Caco-2 (cell line): ENCODE measurements at places on chromosomes 2 and 18.

- H3K27ac ChIP-seq, result no peak overlapping the region
- 0 out of 2 replicates have a peak, but pooled peaks cover 1% of the 10 kb centered on the region for H3K36me3 ChIP-seq
- H3K4me3 ChIP-seq, result no peak overlapping the region
- no peaks in the 10 kb centered on the region for H3K27me3 ChIP-seq
- H3K4me1 ChIP-seq, result peaks cover 5% of the 10 kb centered on the region; the same call in 1 of the 2 replicates
These were observed 15.7 kb downstream of the ZFP36L2 start for GRCh38 chr2:43210467-43211303.

GRCh38 chr2:134127496-134127895 lies 126.4 kb upstream of the MGAT5 start:
- no peak for DNase-seq
- no peak overlapping the region for H3K4me3 ChIP-seq
- no peak overlapping the region for H3K27ac ChIP-seq
- H3K36me3 ChIP-seq, result no peaks in the 10 kb centered on the region; the same call in 1 of the 2 replicates
- H3K4me1 ChIP-seq, result peaks cover 22% of the 10 kb centered on the region
- no peaks in the 10 kb centered on the region for H3K27me3 ChIP-seq

GRCh38 chr2:170313347-170313991 lies 135.5 kb downstream of the MYO3B start:
- no peaks in the 10 kb centered on the region for H3K36me3 ChIP-seq
- no peaks in the 10 kb centered on the region for H3K27me3 ChIP-seq
- H3K4me3 ChIP-seq, result no peak overlapping the region
- no peak overlapping the region for H3K27ac ChIP-seq

DNA sequence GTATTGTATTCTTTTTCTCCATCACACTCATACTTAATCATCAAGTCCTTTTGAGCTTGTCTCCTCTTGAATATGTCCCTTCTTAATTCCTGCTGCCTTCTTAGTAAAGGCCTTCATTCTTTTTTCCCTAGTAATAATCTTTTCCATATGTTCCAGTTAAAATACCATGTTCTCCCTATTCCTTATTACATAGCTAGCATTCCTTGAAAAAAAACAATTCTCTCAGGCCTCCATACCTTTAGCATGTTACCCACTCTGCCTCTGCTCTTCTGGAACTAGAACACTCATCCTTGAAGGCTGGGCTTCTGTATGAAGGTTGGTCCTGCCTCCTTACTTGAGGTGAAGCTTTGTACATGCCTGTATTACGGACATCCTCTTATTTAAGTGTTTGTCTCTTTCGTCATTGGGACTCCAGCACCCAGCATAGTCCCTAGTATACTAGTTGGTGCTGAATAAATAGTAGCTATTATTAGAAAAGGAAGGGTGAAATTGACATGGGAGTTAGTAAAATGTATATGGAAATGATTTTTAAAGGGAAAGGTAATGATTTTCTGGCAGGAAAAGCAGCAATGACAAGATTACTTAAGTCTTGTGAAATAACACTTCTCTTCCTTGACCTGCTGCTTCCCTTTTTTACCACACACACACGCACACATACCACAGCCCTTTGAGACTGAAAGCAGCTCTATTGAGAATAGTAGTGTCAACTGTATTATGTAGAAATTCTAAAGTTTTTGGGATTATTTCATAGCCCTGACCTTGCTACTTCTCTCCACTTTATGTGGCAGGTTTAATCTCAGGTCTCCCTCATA lies 45.6 kb downstream of the REL start:
- H3K4me3 ChIP-seq, result no peak overlapping the region
- H3K27me3 ChIP-seq, result no peaks in the 10 kb centered on the region
- H3K36me3 ChIP-seq, result peaks cover 1% of the 10 kb centered on the region; the same call in 1 of the 2 replicates

DNA sequence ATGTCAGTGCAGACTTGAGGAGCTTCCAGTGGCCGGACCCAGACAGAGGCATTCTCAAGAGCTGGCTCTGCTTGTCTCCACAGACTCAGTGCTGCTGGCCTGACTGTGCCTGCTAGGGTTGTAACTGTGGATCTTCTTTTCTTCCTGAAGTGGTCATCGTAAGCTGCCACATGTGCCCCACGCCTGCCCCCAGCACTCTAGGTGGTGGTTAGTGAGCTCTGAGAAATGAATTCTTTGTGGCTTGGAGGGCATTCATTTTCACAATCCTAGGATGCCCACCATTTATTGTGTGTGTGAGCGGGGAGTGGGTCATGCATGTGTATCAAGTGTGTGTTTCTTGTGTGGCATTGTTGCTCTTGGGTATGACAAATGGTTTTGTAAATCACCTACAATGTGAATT lies 23.1 kb downstream of the RAB12 start:
- H3K27ac ChIP-seq, result no peak overlapping the region
- H3K36me3 ChIP-seq, result peaks cover 3% of the 10 kb centered on the region; the same call in 1 of the 2 replicates
- no peak overlapping the region for H3K4me3 ChIP-seq
- no peaks in the 10 kb centered on the region for H3K27me3 ChIP-seq

GRCh38 chr2:170887896-170888295 lies 41.2 kb upstream of the GORASP2 start:
- H3K27ac ChIP-seq, result no peak overlapping the region
- no peak overlapping the region for H3K4me3 ChIP-seq
- no peaks in the 10 kb centered on the region for H3K36me3 ChIP-seq
- DNase-seq, result no peak
- no peaks in the 10 kb centered on the region for H3K4me1 ChIP-seq

- H3K4me3 ChIP-seq, result no peak overlapping the region
- no peaks in the 10 kb centered on the region for H3K27me3 ChIP-seq
- H3K27ac ChIP-seq, result no peak overlapping the region
These were observed 422.5 kb upstream of the PIK3C3 start for GRCh38 chr18:41532344-41533086.

- H3K4me3 ChIP-seq, result no peak overlapping the region
- no peaks in the 10 kb centered on the region for H3K4me1 ChIP-seq
- H3K36me3 ChIP-seq, result no peaks in the 10 kb centered on the region
- H3K27me3 ChIP-seq, result no peaks in the 10 kb centered on the region
These were observed 372.0 kb downstream of the KCNJ3 start for GRCh38 chr2:155070489-155070888.

DNA sequence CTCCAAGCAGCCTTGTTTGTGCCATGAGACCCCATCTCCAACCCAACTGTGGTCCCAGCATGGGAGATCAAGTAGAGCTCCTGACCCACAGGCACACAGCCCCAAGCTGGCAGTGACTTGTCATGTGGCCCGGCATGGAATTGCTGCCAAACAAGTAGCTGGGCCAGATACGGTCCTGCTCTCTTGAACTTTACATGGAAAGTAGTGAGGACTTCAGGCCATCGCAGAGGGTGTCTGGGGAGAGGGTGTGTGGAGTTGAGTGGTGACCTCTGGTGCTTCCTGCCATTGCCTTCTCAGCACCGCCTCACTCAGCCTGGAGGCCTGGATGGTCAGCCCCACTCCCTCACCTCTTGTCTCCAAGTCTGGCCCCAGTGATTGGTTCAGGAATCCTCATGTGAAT lies 10.9 kb upstream of the SLC4A3 start:
- no peaks in the 10 kb centered on the region; the same call in 1 of the 2 replicates for H3K36me3 ChIP-seq
- no peaks in the 10 kb centered on the region for H3K27me3 ChIP-seq
- no peak overlapping the region for H3K4me3 ChIP-seq
- DNase-seq, result no peak
- H3K27ac ChIP-seq, result no peak overlapping the region
- no peaks in the 10 kb centered on the region for H3K4me1 ChIP-seq

DNA sequence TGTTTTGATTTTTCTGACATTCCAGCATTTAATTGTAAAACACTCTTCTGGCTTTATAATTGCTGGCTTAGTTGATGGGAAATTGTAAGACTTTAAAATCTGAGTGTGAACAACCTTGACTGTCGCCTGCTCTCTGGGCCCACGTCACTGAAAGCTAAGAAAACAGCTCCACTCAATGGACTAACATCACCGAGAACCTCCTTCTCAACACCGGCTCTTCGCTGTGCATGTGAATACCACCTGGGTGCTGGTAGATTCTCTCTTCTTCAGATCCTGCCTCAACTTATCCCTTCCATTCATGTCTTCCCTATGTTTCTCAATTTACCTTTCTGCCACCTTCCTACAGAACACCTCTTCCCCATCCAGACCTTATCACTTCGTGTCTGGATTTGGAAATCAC lies 523.1 kb upstream of the ID2 start:
- no peak for DNase-seq
- no peaks in the 10 kb centered on the region; the same call in 1 of the 2 replicates for H3K27me3 ChIP-seq
- no peaks in the 10 kb centered on the region for H3K36me3 ChIP-seq
- H3K4me1 ChIP-seq, result no peaks in the 10 kb centered on the region
- no peak overlapping the region for H3K27ac ChIP-seq

DNA sequence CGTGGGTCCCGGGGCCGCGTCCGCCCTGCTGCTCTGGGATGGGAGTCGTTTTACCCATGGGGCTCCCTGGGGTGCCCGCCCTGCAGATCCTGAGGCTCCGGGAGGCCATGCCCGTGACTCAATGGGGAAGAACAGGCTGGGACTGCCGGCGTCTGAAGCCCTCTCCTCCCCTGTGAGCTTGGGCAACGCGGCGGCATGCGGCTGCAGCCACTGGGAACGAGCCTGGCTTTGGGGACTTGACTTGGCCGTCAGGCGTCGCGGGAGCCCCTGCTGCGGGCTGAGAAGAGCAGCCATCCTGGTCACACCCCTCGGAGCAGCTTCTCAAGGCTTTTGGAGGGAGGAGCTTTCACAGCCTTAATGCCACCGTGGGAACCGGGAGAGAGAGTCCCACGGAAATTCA lies 126.9 kb upstream of the CTDP1 start:
- no peak overlapping the region for H3K27ac ChIP-seq
- no peak overlapping the region for H3K4me3 ChIP-seq
- no peak for DNase-seq
- H3K36me3 ChIP-seq, result no peaks in the 10 kb centered on the region
- no peaks in the 10 kb centered on the region for H3K4me1 ChIP-seq

GRCh38 chr2:86808315-86809161 lies 17.8 kb upstream of the CD8A start:
- H3K27me3 ChIP-seq, result no peaks in the 10 kb centered on the region
- no peaks in the 10 kb centered on the region for H3K4me1 ChIP-seq
- DNase-seq, result peak; percentile 97
- no peaks in the 10 kb centered on the region for H3K36me3 ChIP-seq
- peak overlapping the region; percentile 77 for H3K4me3 ChIP-seq
- peak overlapping the region; percentile 28 for H3K27ac ChIP-seq

DNA sequence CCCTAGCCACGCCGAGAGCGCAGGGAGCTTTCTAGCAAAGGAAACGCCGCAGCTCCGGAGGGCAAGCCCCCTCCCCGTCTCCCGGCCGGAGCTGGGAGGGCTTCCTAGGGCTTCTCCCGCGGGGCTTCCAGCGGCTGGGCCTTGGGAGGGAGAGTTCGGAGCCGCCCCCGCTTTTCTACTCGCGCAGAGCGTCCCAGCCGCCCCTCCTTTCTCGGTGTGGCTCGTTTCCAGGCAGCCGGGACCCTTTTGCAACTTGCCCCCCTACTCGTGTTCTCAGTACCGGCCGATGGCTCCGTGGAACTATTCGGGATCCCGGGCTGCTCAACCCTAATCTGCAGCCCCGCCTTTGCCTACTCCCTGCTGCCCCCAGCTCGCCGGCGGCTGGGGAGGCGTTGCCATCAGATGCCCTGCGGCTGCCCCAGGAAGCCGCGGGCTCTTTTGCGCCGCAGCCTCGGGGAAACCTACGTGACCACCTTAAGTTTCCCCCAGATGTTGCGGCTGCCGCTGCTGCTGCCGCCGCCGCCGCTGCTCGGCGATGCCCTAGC lies 1.5 kb upstream of the NR4A2 start:
- H3K4me1 ChIP-seq, result no peaks in the 10 kb centered on the region
- H3K27ac ChIP-seq, result peak overlapping the region; percentile 97
- no peaks in the 10 kb centered on the region for H3K27me3 ChIP-seq
- H3K4me3 ChIP-seq, result peak overlapping the region; percentile 61
- DNase-seq, result peak; percentile 54

DNA sequence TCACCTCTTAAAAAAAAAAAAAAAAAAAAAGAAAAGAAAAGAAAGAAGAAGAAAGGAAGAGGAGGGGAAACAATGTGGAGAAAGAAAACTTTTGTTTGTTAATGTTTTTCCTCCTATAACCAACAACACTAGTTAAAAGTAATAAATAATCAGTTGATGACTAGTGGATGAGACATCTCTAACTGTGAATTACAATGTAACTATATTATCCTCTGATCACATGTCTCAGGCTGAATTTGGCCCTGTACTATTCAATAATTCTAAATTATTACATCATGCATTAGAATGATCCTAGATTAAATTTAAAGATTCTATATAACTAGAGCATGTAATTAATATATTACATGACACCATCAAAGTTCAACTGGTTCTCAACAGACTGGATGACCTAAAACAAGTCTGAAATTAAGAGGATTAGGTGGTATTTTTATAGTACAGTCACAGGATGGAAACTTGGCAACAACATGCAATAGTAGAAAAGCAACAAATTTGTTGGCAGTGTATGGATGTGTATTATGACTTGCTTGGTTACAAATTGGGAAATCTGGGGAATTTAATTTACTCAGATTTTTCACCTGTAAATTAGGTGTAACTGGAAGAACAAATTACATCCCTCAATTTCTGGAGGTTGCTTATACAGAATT lies 269.3 kb upstream of the SETBP1 start:
- no peaks in the 10 kb centered on the region for H3K27me3 ChIP-seq
- no peaks in the 10 kb centered on the region for H3K4me1 ChIP-seq
- no peaks in the 10 kb centered on the region for H3K36me3 ChIP-seq
- H3K4me3 ChIP-seq, result no peak overlapping the region
- H3K27ac ChIP-seq, result no peak overlapping the region

- H3K4me1 ChIP-seq, result no peaks in the 10 kb centered on the region
- no peak for DNase-seq
- no peaks in the 10 kb centered on the region for H3K27me3 ChIP-seq
These were observed 197.8 kb upstream of the PXDN start for GRCh38 chr2:1942146-1942545.

DNA sequence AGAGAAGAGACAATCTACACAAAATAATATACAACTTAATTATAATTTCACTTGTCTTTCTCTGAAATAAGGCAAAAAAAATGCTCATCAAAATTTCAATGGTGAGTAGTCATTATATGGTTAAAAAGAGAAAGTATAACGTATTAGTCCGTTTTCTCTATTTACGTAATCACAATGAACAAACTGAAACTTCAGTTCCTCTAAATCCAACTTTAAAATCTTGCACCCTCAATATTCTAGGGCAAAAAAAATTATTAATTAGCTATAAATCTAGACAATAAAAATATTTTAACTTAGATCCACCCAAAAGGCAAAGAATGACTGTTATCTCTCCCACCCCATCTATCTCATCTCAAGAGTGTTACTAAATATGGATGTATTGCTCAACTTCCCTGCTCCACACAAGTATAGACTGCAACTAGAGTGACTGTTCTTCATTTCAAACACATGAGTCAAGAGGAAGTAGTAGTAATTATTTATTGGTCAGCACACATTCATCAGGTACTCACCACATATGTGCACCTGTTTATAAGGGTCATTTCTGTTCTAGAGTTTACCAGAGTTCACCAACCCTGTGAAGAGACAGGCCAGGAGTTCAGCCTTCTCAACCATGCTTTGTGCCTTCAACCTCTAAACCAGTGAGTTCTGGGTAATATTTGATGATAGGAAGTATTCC lies 36.4 kb downstream of the STK39 start:
- no peaks in the 10 kb centered on the region for H3K36me3 ChIP-seq
- peak; percentile 23 for DNase-seq
- no peak overlapping the region for H3K4me3 ChIP-seq
- H3K4me1 ChIP-seq, result peaks cover 27% of the 10 kb centered on the region
- H3K27me3 ChIP-seq, result no peaks in the 10 kb centered on the region
- H3K27ac ChIP-seq, result peak overlapping the region; percentile 10

GRCh38 chr2:110690083-110690965 lies 12.5 kb upstream of the BUB1 start:
- no peaks in the 10 kb centered on the region for H3K27me3 ChIP-seq
- H3K4me3 ChIP-seq, result no peak overlapping the region
- no peak overlapping the region for H3K27ac ChIP-seq
- peaks cover 22% of the 10 kb centered on the region for H3K4me1 ChIP-seq
- no peaks in the 10 kb centered on the region for H3K36me3 ChIP-seq
